T-cell (primary cell): ENCODE measurements at places on chromosomes 3 and 15.
A peak's percentile ranks its signal among the peaks of the same experiment; 100 is the strongest.

DNA sequence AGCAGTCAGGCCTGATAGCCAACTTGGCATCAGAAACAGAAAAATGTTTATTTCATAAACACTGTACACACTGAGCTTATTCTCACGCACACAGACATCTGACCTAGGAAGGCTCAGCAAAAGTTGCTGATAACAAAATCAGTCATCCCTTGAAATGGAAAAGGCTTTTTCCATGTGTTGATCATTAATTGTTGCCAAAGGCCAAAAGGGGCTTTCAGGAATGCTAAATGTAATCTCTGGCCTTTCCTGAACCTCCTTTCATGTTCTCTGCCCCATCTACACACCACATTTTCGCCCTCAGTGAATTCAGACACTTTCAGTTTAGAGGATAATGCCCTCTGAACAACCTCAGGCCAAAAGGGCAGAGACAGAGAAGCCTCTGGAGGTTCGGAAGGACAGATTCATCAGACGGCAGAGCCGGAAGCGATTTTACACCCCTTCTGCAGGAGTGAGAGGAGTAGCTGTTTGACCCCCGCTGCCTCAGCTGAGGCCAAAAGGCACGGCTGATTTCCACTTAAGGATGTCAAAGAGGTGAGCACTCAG is 14.5 kb downstream of the RTP4 start:
- no peak for DNase-seq

DNA sequence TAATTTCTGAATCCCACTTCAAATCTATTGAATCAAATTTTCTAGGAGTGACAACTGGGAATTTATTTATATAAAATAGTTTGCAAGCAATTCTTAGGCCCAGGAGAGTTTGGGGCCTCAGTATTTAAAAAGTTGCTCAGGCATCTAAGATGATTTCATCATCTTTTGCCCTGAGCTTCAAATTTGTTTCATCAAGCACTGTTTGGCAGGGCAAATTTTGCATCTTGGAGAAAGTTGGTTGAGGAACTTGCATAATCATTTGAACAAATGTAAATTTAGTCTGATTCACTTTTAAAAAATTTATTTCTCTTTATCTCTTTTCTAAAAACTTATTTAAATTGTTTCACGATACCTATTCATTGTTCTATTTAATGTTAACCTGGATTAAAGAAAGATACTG is 702.8 kb downstream of the SI start:
- no peak for DNase-seq

GRCh38 chr3:141950572-141951493 is 74.4 kb downstream of the ATP1B3 start:
- DNase-seq = no peak

DNA sequence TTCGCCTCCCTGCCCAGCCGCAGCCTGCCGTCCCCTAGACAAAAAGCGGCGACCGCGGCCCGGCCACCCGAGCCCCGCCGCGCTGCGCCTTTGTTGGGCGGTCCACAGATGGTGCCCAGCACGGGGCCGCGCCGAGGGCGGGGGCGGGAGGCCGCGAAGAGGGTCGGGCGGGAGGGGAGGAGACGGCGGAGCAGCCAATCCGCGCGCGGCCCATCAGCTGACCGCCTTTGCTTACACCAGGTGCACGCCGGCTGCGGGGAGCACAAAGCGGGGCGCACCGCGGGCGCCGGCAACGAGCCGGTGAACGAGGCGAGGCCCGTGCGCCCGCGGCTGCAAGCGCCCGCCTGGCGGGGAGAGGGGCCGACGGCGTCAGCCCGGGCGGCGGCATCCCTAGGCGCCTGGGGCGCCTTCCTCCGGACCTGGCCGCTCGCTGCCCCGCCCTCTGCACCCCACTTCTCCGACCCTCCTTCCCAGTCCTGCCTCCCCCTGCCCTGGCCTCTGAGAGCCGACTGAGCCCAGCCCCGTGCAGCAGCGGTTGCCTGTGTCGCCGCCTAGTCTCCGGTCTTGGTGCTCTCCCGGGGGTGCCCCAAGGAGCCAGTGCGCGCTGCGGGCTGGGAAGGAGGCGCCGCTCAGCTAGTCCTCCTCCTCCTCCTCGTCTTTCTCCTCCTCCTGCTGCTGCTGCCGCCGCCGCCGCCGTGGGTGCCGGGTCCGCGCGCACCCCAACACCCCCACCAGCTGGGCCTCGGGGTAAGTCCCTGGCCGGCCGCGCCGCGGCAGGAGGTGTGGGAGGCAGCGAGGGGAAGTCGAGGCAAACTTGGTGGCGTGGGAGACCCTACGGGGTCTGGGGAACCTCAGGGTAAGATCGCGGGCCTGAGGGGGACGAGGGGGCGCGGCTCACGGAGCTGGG is at the start of gene LRRN1:
LRRN1 (plus strand) TSS at position 259 of the 907 bp plus-strand sequence. CDS start 45,211 bp downstream, outside the sequence.
- peak; percentile 16 for DNase-seq

- peak; percentile 49 for DNase-seq
These were observed 127.8 kb downstream of the HCN4 start for GRCh38 chr15:73240866-73241499.

DNA sequence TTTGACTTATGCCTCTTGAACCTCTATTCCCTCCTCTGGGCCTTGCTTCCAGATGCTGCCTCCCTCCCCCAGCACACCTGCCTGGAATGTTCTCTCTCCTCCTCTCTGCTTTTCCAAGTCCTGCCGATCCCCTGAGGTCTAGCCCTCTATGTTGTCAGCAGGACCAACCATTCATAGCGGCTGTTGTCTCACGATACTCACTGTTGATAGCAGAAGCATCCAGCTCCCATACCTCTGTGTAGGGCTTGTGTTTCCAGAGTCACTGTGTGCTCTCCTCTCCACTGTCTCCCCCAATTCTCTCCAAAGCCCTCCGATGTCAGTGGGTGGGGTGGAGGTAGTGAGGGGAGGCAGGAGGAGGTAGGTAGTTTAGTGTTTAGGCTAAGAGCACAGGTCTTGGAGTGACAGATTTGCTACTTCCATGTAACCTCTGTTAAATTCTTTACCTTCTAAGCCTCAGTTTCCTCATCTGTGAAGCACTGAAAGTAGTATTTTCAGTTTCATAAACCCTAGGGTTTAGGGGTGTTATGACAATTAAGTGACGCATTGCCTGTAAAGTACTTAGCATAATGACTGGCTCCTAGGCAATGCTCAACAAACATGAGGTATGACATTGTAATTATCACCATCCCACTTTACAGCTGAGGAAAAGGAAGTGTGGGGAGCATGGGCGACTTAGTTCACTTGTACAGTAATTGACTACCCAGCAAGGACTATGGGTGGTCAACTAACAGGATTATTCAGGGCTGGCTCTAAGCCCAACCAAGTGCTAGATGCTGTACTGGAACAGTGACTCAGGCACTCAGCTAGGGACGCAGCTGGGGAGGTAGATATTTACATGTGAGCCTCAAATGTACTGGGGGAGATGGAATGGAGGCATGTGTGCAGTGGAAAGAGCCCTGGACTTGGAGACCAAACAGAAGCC is 122.8 kb downstream of the CACNA1D start:
- no peak for DNase-seq

- DNase-seq = no peak
These were observed 122.0 kb downstream of the WDR76 start for GRCh38 chr15:43948691-43949325.

DNA sequence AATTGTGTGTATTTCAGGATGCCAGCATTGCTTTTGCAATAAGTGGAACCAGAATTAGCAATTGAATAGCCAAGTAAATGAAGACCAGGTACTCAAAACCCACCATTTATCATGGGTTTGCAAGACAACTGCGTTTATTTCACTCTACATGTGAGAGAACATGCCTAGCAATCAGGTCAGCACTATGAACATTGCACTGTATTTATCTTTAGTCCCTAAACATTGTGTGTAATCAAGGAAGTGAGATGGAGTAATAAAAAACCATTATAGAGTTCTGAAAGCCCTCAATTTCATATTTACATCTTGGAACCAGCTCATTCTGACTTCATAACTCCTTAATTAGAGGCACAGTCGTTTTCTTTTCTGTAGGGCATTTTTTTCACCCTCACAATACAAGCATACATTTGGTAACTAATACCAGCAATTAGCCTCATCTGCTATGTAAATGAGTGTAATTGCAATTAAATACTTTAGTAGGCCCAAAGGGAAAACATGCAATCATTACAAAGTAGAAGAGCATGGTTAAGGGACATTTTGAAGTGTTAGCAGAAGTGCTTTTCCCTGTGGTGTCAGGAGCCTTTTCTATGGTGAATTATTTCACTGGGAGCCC is 153.1 kb upstream of the DPH6 start:
- DNase-seq = no peak
